Testis (tissue), 5 donors: ENCODE measurements at places on chromosomes 12 and 14.

DNA sequence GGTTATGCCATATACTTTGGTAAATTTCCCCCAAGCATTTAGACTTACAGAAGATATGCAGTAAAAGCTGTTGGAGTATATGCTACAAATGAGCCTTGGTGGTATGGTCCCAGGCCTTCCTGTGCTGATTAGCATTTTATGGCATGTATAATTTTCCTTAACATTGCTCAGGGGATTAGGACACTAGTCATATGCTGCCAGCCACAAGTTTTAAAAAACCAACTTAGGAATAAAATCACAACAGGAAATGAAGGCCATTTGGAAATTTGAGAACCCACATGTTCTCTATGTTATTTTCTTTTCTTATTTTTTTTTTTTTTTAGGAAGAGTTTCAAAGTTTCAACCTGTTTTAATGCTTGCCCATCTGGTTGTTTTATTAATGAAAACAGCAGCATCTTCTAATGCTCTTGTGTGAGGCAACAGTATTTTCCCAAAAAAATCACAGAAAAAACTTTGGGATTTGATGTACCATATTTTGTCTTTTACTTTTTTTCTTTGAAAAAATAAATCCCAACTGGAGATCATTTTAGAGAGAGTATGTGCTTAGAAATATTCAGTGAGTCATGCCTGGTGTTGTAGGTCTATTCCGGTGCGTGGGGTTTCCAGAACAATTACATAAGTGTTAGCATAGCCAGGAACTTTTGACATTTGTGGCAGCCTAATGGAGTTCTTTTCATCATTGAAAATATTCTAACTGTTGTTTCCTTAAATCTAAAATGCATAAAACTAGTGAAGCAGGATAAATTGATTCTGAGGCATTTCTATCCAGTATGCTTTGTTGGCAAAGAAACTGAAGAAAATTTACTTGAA is 21.7 kb upstream of the DUSP6 start:
- no peak overlapping the region for H3K27ac ChIP-seq
- no peak for DNase-seq
- H3K36me3 ChIP-seq: no peaks in the 10 kb centered on the region
- no peaks in the 10 kb centered on the region for H3K4me1 ChIP-seq
- H3K27me3 ChIP-seq: no peaks in the 10 kb centered on the region
- no peak overlapping the region for H3K4me3 ChIP-seq

GRCh38 chr12:116528498-116528897 is 30.7 kb upstream of the MAP1LC3B2 start:
- no peaks in the 10 kb centered on the region for H3K27me3 ChIP-seq
- peaks cover 8% of the 10 kb centered on the region for H3K4me1 ChIP-seq
- DNase-seq: no peak
- no peaks in the 10 kb centered on the region for H3K36me3 ChIP-seq

- H3K4me1 ChIP-seq: no peaks in the 10 kb centered on the region
- no peak for DNase-seq
- H3K4me3 ChIP-seq: no peak overlapping the region
- no peaks in the 10 kb centered on the region for H3K36me3 ChIP-seq
Observed at GRCh38 chr12:60421741-60422140, 825.9 kb downstream of the SLC16A7 start.

DNA sequence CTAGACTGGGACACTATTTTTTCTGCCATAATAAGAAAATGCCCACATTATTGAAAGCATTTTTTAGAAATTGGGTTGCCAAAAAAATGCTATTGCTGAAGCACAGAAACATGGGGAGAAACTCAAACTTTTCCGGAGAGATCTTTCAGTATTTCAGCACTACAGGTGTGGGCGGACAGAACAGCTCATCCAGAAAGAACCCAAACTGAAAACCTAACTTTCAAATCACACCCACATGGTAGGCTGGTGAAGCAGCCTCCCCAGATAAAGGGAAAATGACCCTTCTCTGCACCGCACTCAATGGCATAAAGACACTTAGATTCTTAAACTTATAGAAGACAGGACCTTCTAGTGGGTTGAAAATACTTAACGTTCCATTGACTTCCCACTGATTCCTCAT is 62.3 kb upstream of the TMPO start:
- H3K27ac ChIP-seq: no peak overlapping the region
- DNase-seq: no peak
- H3K36me3 ChIP-seq: no peaks in the 10 kb centered on the region

DNA sequence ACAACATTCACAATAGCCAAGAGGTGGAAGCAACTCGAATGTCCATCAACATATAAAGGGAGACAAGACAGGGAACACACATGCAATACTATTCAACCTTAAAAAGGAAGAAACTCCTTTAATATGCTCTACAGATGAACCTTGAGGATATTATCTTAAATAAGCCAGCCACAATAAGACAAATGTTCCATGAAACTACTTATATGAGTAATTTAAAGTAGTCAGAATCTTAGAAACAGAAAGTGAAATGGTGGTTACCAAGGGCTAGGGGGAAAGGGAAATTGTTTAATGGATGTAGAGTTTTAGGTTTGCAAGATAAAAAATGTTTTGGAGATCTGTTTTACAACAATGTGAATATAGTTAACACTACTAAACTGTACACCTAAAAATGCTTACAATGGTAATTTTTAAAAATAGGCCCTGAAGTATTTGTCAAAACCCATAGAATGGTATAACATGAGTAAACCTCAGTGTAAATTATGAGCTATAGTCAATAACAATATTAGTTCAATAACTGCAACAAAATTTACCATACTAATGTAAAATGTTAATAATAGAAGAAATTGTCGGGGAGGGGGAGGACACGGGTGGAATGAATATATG is 71.1 kb downstream of the EGLN3 start:
- H3K4me1 ChIP-seq: no peaks in the 10 kb centered on the region
- H3K36me3 ChIP-seq: no peaks in the 10 kb centered on the region
- no peak overlapping the region for H3K27ac ChIP-seq
- H3K27me3 ChIP-seq: no peaks in the 10 kb centered on the region

GRCh38 chr14:32254952-32255679 is 52.0 kb upstream of the RNU6-8 start:
- DNase-seq: peak; percentile 86
- H3K27me3 ChIP-seq: no peaks in the 10 kb centered on the region
- H3K36me3 ChIP-seq: no peaks in the 10 kb centered on the region
- H3K4me1 ChIP-seq: peaks cover 11% of the 10 kb centered on the region
- H3K27ac ChIP-seq: peak overlapping the region; percentile 29

- H3K27me3 ChIP-seq: no peaks in the 10 kb centered on the region
- no peak overlapping the region for H3K4me3 ChIP-seq
- H3K4me1 ChIP-seq: no peaks in the 10 kb centered on the region
- DNase-seq: no peak
Observed at GRCh38 chr12:114445401-114446323, 39.7 kb upstream of the TBX5 start.

DNA sequence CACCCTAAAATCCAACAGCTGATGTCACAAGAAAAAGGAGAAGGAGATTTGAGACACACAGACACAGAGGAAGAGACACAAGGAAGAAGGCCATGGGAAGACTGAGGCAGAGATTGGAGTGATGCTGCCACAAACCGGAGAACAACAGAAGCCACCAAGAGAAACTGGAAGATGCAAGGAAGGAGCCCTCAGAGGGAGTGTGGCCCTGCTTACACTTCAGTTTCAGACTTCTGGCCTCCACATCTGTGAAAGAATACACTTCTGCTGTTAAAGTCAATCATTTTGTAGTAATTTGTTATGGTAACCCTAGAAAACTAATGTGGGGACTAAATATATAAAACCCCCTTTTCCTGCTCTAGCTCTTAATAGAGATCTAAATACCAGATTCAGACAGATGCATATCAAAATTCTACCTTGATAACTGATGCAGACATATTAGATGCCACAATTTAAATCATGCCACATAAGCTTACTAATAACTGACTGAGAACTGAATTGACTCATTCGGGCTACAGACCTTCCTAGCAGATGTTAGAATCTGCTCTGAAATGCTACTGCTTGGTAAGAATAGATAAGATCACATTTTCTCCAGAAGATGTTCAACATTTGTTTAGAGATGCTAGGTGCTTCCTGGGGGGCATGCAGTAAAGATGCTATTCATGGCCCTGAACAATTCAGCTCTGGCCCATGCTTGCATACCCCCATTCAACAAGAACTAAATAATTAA is 113.1 kb upstream of the CCND2 start:
- no peak overlapping the region for H3K27ac ChIP-seq
- no peak overlapping the region for H3K4me3 ChIP-seq
- no peaks in the 10 kb centered on the region for H3K27me3 ChIP-seq

DNA sequence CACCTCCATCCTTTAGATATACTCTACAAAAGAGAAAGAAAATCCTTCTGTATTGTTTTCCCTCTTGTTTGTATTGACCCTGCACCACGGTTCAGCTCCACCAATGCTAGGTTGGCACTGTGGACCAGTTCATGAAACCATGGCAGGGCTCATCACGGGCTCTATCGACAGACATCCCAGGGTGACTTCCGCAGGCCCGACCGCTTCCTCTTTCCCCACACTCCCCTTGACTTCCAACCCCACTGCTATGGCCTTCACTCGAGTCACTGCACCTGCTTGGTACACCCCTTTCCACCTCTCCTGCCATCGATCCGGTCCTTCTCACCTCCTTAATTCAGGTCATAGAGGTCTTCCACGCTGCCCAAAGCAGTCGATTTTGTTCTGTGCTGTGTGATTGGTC is 21.2 kb upstream of the AKAP5 start:
- no peaks in the 10 kb centered on the region for H3K36me3 ChIP-seq
- no peak overlapping the region for H3K27ac ChIP-seq
